ENCODE measurements at places on chromosomes 2 and 18.
A peak's percentile ranks its signal among the peaks of the same experiment; 100 is the strongest.

- H3K27ac ChIP-seq: no peak overlapping the region
- H3K36me3 ChIP-seq: no peaks in the 10 kb centered on the region
- peaks cover 18% of the 10 kb centered on the region for H3K4me1 ChIP-seq
- no peak for DNase-seq
Observed at GRCh38 chr2:37623971-37624900, 47.2 kb downstream of the CDC42EP3 start.

DNA sequence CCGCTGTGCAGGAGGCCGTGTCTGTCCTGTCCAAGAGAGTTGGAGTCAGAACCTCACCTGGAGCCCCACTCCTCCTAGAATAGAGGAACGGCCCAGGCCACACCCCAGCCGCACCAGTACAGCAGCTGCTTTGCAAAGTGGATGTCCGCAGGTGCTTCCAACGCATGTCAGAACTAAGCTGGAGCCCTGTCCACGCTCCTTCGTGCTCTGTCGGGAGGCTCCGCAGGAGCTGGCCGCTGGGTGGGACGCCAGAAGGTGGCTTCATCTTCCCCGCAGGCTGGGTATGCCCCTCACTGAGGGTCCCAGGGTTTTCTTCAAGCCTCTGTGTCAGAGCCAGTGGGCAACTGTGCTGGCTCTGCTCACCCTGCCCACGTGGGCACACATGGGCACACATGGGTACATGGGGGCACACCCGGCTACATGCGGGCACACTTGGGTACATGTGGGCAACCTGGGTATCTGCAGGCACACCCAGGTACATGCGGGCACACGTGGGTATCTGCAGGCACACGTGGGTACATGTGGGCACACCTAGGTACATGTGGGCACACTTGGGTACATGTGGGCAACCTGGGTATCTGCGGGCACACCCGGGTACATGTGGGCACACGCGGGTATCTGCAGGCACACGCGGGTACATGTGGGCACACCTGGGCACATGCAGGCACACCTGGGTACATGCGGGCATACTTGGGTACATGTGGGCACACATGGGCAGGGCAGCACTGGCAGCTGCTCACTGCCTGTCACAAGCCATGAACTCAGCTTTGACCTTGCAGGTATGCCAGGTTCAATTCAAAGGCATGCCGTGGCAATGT lies 67.1 kb upstream of the CTDP1 start:
- H3K27ac ChIP-seq: no peak overlapping the region
- peaks cover 5% of the 10 kb centered on the region for H3K4me1 ChIP-seq
- no peaks in the 10 kb centered on the region for H3K27me3 ChIP-seq
- H3K4me3 ChIP-seq: no peak overlapping the region
- no peaks in the 10 kb centered on the region for H3K36me3 ChIP-seq

DNA sequence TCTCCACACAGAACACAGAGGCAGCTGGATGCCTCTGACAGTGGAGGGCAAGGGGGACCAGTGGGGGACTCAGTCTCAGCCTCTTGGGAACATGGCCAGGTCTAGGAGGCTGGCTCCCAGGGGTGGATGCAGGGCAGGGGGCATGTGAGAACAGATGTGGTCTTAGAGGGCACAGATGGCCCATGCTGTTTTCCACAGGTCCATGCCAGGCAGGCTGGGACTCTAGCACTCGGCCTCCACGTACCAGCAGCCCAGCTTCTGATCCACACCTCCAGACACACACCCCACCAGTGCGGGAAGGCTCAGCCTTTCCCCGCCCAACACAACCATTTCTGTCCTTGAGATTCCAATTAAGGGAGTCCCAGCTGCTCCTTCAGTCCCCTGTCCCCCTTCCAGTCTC lies 42.4 kb downstream of the TNS1 start:
- peaks cover 4% of the 10 kb centered on the region for H3K36me3 ChIP-seq
- no peak for DNase-seq
- peak overlapping the region; percentile 61 for H3K27ac ChIP-seq

DNA sequence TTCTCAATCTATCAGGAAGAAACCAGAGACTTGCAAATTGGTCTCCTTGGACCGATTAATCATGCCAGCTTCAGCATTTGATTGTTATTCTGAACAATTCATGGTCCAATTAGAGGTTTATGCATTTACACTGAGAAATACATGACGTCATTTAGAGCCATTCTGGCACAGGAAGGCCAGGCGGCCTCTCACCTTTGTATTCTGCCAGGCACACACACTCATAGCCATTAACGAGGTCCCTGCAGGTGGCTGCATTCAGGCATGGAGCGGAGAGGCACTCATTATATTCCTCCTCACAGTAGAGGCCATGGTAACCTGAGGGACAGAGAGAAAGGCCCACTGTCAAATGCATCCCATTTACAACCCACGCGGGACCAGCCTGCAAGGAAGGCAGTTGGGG lies 146.8 kb upstream of the PID1 start:
- no peak overlapping the region for H3K4me3 ChIP-seq
- H3K27ac ChIP-seq: no peak overlapping the region
- no peaks in the 10 kb centered on the region for H3K27me3 ChIP-seq
- no peak for DNase-seq
- no peaks in the 10 kb centered on the region for H3K36me3 ChIP-seq
- H3K4me1 ChIP-seq: no peaks in the 10 kb centered on the region

- peaks cover 6% of the 10 kb centered on the region for H3K36me3 ChIP-seq
- no peak for DNase-seq
- H3K27me3 ChIP-seq: no peaks in the 10 kb centered on the region
- H3K4me1 ChIP-seq: no peaks in the 10 kb centered on the region
- no peak overlapping the region for H3K4me3 ChIP-seq
Observed at GRCh38 chr2:16349811-16350210, 315.8 kb downstream of the CYRIA start.

DNA sequence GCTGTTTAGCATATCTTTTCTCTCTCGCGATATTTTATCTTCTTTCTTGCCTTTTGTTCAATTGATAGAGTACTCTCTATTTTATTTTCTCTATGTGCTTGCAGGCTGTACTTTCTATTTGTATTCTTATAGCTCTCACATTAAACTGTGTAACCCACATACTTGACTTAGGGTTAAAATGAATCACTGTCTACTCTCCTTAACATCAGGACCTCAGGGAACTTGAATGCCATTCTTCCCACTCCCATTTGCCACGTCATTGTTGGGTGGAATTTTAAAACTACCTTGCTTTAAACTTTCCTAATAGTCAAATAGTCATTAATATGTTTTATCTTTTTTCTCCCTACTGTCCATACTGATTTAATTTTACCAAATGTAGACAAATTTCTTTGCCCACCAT lies 269.7 kb downstream of the ALPK2 start:
- H3K36me3 ChIP-seq: peaks cover 50% of the 10 kb centered on the region
- DNase-seq: no peak
- H3K27ac ChIP-seq: no peak overlapping the region
- H3K4me3 ChIP-seq: no peak overlapping the region

- H3K4me1 ChIP-seq: peaks cover 5% of the 10 kb centered on the region
- H3K27ac ChIP-seq: peak overlapping the region; percentile 35
- peaks cover 22% of the 10 kb centered on the region for H3K36me3 ChIP-seq
- H3K4me3 ChIP-seq: no peak overlapping the region
- H3K27me3 ChIP-seq: no peaks in the 10 kb centered on the region
Observed at GRCh38 chr18:58321986-58322385, 278.0 kb downstream of the NEDD4L start.

DNA sequence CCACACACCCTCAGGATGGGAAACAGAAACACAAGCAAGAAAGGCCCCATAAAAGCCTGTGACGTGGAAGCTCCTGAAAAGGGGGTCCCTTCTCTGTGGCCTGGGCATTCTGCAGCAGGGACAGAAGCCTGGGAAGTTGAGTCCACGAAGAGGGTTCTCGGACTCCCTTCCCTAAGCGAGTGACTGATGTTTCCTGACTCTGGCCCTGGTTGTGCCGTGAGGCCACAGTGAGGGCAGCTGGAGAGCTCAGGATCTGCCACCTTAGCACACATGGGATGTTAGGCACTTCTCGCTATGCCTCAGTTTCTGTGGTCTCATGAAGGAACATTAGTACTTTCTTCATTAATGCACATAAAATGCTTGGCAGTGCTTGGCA lies 87.2 kb upstream of the ZFP36L2 start:
- H3K27me3 ChIP-seq: no peaks in the 10 kb centered on the region
- no peaks in the 10 kb centered on the region for H3K36me3 ChIP-seq
- no peak overlapping the region for H3K27ac ChIP-seq
